ENCODE measurements at places on chromosomes 6 and 20. TPM values are rescaled to one million over a fixed set of nuclear protein-coding genes. Genes with fewer than 3 reads are reported as not detected.

Gene SUMO4
- 0.62 TPM for total RNA-seq

Gene TDP2
- 21.9 TPM for total RNA-seq

Gene DNMT3B
- 0.79 TPM for total RNA-seq

DNA sequence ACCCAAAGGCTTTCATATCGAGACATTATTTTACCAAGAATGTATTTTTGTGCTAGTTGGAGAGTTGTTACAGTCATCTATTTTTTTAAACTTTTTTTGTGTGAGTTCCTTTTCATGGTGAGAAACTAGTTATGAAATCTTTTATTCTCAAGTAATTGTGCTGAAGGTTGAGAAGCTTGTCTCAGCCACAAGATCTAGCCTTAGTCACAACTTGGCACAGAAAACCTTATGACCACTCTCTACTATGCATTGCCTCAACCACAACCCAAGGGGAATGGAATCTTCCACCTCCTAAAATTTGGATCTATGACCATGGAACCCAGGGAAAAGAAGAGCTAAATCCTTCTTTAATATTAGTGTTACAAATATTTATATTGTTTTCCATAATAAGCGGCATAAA, 58.5 kb downstream of the HS3ST5 start:
- no peak for DNase-seq
- no peak overlapping the region for H3K27ac ChIP-seq
- no peaks in the 10 kb centered on the region for H3K4me1 ChIP-seq
- H3K4me3 ChIP-seq: no peak overlapping the region

DNA sequence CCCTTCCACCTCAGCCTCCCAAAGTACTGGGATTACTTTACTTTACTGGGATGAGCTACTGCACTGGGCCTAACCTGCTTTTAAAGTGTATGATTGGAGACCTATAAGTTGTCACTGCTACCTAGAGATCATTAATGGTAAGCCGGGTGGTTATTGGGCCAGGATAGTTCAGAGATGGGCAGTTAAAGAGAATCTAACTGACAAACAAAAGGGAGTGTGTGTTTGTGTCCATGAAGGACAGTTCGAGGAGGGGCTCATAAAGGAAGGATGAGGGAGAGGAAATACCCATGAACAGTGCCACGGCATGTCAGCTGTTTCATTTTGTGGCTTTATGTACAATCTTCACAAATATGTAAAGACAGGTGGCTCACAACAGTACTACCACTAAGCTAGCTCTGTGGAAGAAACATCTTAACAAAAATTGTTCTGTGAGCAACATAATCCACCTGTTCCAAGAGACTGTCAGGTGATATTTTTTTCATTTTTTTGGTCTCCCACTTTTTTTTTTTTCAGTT, 69.7 kb upstream of the FAM8A1 start:
- no peak for DNase-seq
- no peaks in the 10 kb centered on the region for H3K27me3 ChIP-seq
- H3K4me3 ChIP-seq: no peak overlapping the region
- no peaks in the 10 kb centered on the region for H3K36me3 ChIP-seq

- H3K36me3 ChIP-seq: no peaks in the 10 kb centered on the region
- no peaks in the 10 kb centered on the region for H3K27me3 ChIP-seq
- H3K27ac ChIP-seq: no peak overlapping the region
- no peak overlapping the region for H3K4me3 ChIP-seq
Observed at GRCh38 chr6:42777126-42777822, 4.6 kb upstream of the BICRAL start.

DNA sequence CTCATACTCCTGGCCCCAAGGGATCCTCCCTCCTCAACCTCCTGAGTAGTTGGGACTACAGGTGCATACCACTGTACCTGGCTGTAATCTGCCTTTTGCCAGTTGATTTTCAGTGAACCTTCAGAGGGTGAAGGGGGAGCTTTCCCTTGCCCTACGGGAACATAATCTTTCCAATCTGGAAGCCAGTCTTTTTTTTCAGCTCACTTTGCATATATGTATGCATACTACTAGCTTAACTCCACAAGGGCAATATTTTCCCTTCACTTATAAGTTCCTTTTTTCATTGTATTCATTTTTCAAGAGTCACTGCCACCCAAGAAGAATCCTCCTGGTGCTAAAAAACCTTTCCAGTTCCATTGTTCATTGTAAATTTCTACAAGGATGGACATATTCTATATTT, 53.4 kb upstream of the GCM1 start:
- no peaks in the 10 kb centered on the region for H3K36me3 ChIP-seq
- no peak overlapping the region for H3K4me3 ChIP-seq
- no peaks in the 10 kb centered on the region for H3K27me3 ChIP-seq
- no peak for DNase-seq

DNA sequence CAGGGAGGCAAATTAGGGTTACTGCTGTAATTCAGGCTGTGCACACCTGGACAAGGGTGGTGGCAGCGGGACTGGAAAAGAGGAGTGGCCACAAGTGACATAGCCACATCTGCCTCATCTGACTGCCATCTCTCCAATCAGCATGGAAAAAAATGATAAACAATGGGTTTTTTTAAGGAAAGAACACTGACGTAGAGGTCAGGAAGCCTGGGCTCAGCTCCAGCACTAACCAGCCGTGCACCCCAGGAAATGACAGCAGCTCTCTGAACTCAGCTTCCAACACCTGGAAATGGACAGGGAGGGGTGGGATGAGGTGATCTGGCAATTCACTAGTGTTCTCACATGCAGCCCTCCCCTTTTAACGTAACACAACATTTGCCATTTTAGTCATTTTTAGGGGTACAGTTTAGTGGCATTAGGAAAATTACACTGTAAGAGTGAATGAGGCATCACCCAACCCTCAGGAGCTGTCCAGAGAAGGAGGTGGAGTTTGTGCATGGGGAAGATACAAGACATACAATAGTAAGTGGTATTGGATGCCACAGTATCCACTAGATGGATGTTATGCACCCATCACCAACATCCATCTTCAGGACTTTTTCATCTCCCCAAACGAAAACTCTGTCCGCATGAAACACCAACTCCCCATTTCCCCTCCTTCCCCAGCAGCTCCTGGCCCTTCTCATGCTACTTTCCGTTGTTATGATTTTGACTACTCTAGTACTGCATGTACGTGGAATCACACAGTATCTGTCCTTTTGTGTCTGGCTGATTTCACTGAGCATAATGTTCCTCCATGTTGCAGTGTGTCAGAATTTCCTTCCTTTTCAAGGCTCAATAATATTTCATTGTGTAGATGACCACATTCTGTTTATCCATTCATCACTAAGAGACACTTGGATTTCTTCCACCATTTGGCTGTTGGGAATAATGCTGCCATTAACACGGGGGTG, 215.5 kb upstream of the ECI2 start:
- H3K4me1 ChIP-seq: peaks cover 29% of the 10 kb centered on the region
- DNase-seq: peak; percentile 81
- H3K27me3 ChIP-seq: no peaks in the 10 kb centered on the region
- peak overlapping the region; percentile 43 for H3K27ac ChIP-seq

DNA sequence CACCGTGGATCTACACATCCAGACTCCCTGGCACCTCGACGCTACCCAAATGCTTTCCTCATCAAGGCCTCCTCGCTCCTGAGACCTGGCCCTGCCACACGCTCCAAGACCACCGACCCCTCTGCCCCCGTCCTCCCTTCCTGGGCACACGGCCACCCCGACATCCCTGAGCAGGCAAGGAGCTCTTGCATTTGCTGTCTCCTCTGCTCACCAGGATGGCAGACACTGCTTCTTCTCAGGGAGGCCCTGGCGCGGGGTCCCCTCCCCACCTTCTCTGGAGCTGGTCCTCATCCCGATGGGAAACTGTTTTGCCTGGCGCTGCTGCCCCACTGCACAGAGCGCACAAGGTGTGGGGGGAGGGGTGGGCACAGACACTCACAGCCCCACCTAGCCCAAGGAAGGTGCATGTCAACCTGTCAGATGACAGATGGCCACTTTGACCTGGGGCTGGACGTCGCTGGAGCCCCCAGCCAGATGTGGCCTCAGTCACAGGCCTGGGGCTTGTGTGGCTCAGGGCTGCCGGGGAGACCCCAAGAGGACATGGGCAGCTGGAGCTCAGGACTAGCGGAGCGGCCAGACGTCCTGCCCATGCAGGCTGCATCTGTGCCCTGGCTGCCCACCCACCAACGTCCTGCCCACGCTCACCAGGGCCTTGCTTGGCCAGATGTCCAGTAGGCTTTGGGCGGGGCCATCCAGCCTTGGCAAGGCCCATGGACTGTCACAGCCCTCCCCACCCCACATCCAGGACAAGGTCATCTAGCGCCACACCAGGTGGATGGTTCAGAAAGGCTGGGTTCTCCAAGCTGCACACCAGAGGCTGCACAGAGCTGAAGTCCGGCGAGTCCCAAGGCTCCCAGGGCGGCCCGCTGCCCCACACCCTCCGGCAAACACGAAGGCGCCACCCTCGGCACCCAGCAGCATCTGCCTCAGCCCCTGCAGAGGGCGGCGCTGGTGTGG, 6.2 kb upstream of the KCNQ2 start:
- no peak overlapping the region for H3K27ac ChIP-seq
- peaks cover 86% of the 10 kb centered on the region for H3K27me3 ChIP-seq

DNA sequence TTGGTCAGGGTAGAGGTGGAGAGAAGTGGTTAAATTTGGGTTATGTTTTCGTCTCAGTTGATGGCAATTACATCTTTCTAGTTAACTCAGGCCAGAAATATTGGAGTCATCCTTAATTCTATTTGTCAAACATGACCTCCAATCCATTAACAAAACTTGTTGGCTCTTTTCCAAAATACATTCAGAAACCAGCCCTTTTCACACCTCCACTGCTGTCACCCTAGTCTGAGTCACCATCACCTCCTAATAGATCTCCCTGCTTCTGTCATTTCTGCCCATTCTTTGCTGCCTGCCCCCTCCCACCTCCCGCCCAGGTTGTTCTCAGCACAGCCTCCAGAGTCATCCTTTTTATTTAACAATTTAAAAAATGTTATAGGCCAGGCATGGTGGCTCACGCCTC, 3.0 kb upstream of the ABCF1 start:
- peaks cover 3% of the 10 kb centered on the region for H3K36me3 ChIP-seq
- H3K27me3 ChIP-seq: no peaks in the 10 kb centered on the region
- no peak for DNase-seq
- H3K27ac ChIP-seq: no peak overlapping the region
- H3K4me1 ChIP-seq: peaks cover 26% of the 10 kb centered on the region

DNA sequence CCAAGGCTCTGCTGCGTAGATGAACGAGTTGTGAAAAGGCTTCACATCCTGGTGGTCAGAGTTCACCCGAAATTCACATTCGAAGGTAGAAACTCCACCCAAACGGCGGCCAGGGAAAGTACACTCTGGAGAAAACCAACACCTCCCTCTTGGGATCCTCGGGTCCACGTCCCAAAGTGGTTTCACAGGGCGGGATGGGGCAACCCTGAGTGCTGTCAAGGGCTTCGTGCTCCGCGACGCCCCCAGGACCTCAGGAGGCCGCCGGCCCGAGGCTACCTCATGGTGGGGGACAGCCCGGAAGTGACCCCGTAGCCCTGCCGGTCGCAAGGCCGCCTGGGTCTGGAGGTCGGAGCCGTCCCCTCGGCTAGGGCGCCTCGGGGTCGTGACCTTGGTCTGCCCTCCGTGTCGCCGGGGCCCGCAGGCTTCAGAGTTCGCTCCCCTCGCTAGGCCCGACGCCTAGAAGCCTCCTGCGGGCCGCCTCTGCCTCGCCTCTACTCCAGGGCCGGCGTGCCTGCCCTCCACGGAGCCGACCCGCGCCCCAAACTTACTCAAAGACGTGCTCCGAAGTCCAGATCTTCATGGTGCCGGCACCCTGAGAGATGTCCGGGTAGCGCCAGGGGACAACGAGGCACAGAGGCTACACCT, at the start of gene PRELID3B:
PRELID3B (minus strand) TSS at position 636 of the 645 bp plus-strand sequence; CDS start at position 580, 56 bp downstream.
- no peaks in the 10 kb centered on the region for H3K27me3 ChIP-seq
- H3K27ac ChIP-seq: peak within 1 kb of the TSS; percentile 93
- H3K4me3 ChIP-seq: peak within 1 kb of the TSS; percentile 92
- no peak for DNase-seq
- peaks cover 37% of the 10 kb centered on the region for H3K4me1 ChIP-seq

Measured in heart right ventricle (tissue), 16 donors.